Omental fat pad (tissue), 4 donors: ENCODE measurements at places on chromosomes 1 and 21. TPM values are rescaled to one million over a fixed set of nuclear protein-coding genes. Genes with fewer than 3 reads are reported as not detected.

The CD160 gene
- not detected for total RNA-seq

The PRKAA2 gene
- 1.8 TPM for total RNA-seq

The CCDC17 gene
- total RNA-seq: 8.4 TPM

The EDN2 gene
- not detected for total RNA-seq

The USH2A gene
- total RNA-seq: not detected

The RGS18 gene
- 4.0 TPM for total RNA-seq

The TLR5 gene
- total RNA-seq: 12.6 TPM

The DHX9 gene
- total RNA-seq: 135 TPM

The IVL gene
- total RNA-seq: not detected

The UQCRHL gene
- 1.1 TPM for total RNA-seq

The GPR157 gene
- 6.3 TPM for total RNA-seq

The FNBP1L gene
- 34.8 TPM for total RNA-seq

The SPRR2A gene
- not detected for total RNA-seq

The TTC24 gene
- not detected for total RNA-seq

The CCDC18 gene
- 9.4 TPM for total RNA-seq

The GFI1 gene
- total RNA-seq: 0.93 TPM

The S100A3 gene
- total RNA-seq: 3.2 TPM

The MACO1 gene
- 15.8 TPM for total RNA-seq

The C1orf232 gene
- total RNA-seq: not detected

The TRIM45 gene
- total RNA-seq: 2.0 TPM

The PCSK9 gene
- 0.95 TPM for total RNA-seq

The RXFP4 gene
- total RNA-seq: not detected

The HSD11B1 gene
- 12.8 TPM for total RNA-seq

The ZFP69B gene
- 1.1 TPM for total RNA-seq

The WNT2B gene
- total RNA-seq: 5.0 TPM

The LCE2A gene
- not detected for total RNA-seq
